ENCODE measurements at places on chromosomes 16 and 17.

GRCh38 chr17:41967141-41967920 lies 736 bp downstream of the CNP start:
- DNase-seq, result no peak

DNA sequence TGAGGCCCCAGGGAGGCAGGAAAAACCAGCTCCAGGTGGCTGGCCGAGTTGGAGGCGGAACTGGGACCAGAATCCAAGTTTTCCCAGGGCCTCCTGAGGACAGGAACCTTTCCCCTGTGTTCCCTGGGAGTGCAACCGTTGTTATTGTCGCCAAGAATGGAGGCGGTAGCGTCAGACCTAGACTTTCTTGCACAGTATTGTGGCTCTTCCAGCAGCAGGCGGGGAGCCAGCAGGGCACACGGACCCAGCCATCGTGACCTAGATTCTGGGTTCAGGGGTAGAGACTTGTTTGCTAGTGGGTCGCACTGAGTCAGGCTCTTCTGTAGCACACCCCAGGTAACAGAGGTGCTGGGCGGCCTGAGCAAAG lies 667 bp upstream of the KIF19 start:
- no peak for DNase-seq

- DNase-seq, result no peak
Measured at GRCh38 chr17:78330570-78331224, 29.2 kb downstream of the SOCS3 start.

- DNase-seq, result no peak
Measured at GRCh38 chr17:49104511-49105074, 28.0 kb upstream of the B4GALNT2 start.

DNA sequence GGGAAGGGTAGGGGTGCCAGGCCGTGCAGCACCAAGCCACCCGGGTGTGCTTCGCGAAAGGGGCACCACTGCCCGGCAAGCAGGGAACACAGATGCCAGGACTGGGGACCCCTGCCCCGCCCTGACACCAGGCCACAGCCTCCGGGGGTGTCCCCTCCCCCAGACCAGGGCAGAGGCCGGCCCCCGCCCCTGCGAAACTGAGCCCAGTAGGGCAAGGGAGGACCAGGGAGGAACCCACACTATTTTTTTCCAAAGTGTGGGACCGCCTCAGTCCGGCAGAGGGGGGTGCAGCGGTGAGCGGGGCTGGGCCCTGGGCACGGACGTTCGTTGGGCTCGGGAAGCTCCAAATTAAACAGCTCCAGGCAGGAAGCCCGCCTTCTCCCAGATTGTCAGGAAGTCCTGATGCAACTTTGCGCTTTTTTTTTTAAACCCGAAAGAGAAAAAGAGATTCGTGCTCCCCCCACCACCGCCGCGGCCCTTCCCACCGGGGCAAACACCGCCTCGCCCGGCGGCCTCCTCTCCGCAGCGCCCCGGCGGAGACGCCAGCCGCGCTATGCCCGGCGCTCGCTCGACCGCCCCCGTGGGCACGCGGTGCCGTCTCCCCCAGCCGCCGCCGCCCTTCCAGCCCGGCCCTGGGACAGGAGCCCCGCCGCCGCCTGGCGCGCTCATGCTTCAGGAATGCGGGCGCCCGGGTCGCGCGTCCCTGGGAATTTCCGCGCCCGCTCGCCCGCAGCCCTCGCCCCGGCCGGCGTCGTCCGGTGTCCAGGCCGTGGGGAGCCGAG lies 755 bp downstream of the PIEZO1 start:
- no peak for DNase-seq

Measured in glomerular endothelial cell (primary cell).